Activated CD4-positive, alpha-beta T cell treated with anti-CD3 and anti-CD28 coated beads, Interleukin-2, amount 50 U/mL, for 48 hours (primary cell): ENCODE measurements at places on chromosomes 2 and 18.

DNA sequence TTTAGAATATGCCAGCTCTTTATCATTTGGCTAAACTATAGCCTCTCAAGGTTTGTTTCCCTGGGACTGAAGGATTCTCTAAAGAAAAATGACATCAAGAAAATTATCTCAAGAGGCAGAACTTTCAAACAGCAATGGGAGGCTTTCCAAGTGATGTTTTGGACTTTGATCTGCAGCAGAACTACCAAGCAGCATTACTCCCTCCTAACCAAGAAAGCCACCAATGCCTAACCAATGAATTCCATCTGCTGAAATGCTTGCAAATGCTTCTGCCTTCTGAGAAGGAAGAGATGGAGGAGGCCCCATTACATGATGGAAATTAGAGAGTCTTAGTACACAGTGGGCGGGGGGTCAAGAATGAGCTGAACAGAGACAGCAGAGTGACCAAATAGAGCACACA is 95.1 kb upstream of the SLC35G4 start:
- DNase-seq, result no peak

DNA sequence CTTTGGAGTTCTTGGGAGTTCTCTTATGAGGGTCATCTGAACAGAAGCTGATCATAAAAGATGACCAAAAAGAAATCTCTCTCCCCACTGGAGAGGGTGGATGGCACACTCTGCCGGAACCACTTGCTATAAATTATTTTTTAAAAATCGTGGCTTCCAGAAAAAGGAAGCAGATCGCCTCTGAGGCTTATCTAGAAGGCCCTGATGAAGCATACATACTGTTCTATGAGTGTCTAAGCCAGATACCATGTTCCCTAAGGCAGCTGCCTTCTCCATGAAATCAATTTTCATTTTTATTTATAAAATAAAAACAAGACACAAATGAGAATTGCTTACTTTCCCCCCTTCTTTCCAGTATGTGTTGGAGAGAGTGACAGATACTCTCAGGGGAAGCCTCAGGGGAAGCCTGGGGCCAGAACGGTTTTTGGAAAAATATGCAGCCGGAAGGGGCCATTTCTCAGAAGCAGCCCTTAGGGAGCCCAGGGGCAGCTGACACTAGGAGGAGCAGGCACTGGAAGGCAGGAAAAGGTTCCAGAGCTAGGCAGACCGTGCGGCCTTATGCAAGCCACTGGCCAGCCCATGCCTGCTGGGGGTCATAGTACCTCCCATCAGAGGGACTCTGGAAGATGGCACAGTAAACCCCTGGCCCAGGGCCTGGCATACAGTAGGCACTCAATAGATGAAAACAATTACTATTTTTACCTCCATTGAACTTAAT is 130.6 kb downstream of the CABLES1 start:
- no peak for DNase-seq

GRCh38 chr2:4369826-4370419 is 666.5 kb downstream of the DCDC2C start:
- no peak for DNase-seq

DNA sequence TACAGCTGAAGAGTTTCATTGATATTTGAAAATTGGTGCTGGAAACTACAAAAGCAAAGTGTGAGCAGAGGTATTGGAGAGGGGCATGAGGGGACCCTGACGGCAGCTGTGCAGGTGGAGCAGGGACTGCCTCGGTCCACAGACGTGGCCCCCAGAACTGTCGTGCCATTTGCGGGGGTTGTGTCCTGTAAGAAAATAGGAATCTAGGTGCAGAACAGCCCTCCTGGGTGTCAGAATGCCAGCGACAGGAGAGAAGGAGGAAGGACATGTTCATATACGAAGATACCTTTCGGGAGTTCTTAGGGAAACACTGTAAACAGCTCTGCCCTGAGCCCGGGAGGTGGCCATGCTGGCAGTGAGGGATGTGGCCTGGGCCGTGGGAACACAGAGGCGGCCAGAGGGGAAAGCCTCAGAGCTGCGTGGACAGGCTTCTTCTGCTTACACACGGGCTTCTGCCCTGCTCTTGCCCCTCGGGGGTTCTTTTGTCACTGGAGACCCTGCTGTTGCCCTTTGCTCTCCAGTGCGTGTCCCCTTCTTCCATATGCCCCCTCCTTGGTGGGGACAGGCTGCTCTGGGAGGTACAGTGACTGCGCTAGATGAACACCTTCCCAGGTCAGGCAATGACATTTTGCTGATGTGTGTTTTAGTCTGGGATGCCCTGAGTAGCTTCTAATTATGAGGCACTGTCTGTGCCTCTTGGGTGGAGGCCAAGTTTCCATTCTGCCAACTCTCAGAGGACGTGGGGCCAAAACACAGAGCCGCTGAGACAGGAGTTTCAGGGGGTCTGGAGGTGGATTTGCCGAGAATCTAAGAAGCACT is 81.9 kb upstream of the TXNDC2 start:
- DNase-seq, result no peak

GRCh38 chr18:8142131-8142711 is 467.0 kb upstream of the RAB12 start:
- no peak for DNase-seq

DNA sequence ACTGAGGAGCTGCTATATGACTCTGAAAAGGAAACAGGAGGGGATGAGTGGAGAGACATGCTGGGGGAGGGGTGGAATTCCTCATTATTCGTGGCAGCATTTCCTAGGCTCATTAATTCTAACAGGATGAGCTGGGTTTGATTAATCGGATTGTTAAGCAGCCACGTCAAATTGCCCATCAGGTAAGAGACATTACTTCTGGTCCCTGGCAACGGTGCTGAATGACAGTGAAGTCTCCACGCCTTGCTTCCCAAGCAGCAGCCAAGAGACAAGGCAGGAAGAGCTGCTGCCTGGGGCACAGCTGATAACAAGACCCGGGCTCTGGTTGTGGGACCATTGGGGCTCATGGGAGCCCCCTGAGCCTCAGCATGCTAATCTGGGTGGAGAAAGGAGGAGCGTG is 86.6 kb downstream of the MARCHF4 start:
- no peak for DNase-seq

GRCh38 chr18:3666526-3667254 is 216.7 kb downstream of the TGIF1 start:
- no peak for DNase-seq

DNA sequence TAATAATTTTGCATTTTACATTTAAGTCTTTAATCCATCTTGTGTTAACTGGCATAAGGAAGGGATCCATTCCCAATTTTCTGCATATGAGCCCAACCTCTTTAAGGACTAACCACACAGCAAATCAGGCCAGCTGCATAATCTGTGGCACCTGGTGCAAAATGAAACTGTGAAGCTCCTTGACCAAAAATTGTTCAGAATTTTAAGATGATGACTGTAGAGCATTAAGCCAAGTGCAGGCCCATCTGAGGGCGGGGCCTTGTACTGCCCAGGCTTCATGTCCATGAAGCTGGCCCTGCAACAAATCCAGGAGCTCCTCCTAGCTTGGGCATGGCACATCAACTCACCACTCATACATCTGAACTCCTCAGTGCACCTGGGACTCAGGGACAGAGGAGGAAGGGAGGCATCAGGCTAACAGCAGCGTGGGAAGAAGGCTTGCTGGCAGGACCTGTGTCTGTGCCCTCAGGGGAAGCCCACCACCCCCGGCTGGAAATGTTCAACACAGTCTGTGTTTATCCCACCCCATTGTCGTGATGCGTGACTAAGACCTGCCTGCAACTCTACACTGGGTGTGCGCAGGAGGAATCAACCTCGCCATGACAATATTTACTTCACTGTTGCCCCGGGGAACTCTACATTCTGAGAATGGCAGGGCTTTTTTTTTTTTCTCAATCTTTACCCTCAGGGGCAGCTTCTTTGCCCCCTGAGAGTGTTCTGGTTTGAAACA is 128.9 kb upstream of the SIX2 start:
- no peak for DNase-seq

GRCh38 chr2:226031647-226032501 is 632.4 kb downstream of the NYAP2 start:
- DNase-seq, result peak; percentile 49

- peak; percentile 85 for DNase-seq
Observed at GRCh38 chr2:85266146-85267041, 61.4 kb downstream of the TGOLN2 start.

DNA sequence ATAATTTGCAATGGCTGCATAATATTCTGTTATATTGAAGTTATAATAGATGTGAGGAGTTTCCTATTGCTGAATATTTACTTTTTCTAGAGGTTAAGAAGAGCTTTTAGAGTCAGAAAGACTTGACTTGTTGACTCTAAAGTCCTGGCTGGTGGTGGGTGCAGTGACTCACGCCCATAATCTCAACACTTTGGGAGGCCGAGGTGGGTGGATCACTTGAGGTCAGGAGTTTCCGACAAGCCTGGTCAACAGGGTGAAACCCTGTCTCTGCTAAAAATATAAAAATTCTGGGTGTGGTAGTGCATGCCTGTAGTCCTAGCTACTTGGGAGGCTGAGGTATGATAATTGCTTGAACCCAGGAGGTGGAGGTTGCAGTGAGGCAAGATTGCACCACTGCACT is 33.9 kb upstream of the ATIC start:
- DNase-seq, result no peak

GRCh38 chr2:138626148-138626547 is 124.6 kb downstream of the SPOPL start:
- no peak for DNase-seq

- no peak for DNase-seq
Observed at GRCh38 chr2:70626254-70626990, 72.8 kb upstream of the TGFA start.
